ENCODE measurements at places on chromosomes 4 and X.

GRCh38 chrX:136711147-136711546, 63.2 kb downstream of the CD40LG start:
- peak; percentile 42 for DNase-seq

DNA sequence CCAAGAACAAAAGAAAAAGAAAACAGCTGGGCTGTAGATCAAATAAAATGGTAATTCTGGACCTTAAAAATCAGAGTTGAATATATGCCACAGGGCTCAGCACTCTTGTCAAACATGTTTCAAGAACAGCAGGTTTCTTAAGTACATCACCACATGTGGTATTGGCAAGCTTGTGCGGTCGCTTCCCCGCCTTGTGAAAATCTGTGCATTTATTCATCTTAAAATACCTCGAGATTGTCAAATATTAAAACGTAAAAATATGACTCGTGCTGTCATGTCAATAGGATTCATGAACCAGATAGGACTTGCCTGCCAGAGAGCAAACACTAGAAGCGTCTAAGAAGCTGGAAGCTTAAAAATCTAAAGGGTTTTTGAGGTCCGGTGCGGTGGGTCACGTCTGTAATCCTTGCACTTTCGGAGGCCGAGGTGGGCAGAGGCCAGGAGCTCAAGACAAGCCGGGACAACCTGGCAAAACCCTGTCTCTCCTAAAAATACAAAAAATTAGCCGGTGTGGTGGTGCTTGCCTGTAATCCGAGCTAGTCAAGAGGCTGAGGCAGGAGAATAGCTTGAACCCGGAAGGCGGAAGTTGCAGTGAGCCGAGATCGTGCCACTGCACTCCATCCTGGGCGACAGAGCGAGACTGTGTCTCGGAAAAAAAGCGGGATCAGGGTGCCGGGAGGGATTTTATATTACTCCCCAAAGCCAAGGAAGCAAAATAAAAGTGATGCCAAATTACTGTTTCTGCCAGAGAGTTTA, 40.2 kb upstream of the TMEM154 start:
- DNase-seq = no peak

DNA sequence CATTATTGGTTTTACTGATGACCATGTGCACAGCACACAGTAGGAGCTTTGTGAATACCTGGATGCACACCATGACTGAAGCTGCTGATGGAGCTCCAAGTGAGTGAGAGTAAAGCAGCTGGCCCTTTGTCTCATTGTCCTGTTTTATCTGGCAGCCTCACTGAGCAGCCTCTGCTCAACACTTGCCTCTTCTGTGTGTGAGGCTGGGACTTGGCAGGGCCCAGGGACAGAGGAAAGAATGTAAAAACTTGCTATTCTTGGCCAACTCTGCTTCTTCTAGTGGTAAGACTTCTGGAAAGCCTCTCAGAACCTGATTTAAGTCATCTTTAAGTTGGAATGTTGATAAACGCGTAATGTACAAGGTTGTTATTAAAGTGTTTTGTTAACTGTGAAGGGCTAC, 61.4 kb downstream of the BEX1 start:
- no peak for DNase-seq

GRCh38 chr4:67035986-67036385, 509.3 kb downstream of the CENPC start:
- DNase-seq = no peak

- DNase-seq = no peak
Observed at GRCh38 chr4:13559413-13559812, 15.1 kb upstream of the NKX3-2 start.

GRCh38 chr4:107151173-107151572, 115.1 kb upstream of the DKK2 start:
- DNase-seq = no peak

- peak; percentile 71 for DNase-seq
Observed at GRCh38 chr4:185911556-185912064, 99.6 kb upstream of the SORBS2 start.

DNA sequence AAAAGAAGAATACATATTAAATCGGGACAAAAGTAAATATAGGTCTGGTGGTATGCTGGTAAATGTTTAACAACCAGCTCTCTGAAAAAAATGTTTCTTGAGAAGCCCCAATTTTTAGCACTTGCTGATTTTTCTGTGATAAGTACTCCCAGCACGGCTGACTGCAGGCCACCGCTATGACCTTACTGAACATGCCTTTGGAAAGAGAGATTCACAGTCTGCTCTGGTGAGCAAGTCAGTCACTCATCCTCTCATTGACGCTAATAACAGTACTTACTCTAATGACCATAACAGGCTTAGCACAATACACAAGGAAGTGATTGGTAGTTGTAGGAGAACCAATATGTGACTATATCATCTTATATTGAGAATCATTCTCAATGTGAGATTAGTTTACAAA, 98.9 kb upstream of the BLTP1 start:
- DNase-seq = no peak

GRCh38 chr4:40956721-40957255, 207.0 kb downstream of the NSUN7 start:
- no peak for DNase-seq

DNA sequence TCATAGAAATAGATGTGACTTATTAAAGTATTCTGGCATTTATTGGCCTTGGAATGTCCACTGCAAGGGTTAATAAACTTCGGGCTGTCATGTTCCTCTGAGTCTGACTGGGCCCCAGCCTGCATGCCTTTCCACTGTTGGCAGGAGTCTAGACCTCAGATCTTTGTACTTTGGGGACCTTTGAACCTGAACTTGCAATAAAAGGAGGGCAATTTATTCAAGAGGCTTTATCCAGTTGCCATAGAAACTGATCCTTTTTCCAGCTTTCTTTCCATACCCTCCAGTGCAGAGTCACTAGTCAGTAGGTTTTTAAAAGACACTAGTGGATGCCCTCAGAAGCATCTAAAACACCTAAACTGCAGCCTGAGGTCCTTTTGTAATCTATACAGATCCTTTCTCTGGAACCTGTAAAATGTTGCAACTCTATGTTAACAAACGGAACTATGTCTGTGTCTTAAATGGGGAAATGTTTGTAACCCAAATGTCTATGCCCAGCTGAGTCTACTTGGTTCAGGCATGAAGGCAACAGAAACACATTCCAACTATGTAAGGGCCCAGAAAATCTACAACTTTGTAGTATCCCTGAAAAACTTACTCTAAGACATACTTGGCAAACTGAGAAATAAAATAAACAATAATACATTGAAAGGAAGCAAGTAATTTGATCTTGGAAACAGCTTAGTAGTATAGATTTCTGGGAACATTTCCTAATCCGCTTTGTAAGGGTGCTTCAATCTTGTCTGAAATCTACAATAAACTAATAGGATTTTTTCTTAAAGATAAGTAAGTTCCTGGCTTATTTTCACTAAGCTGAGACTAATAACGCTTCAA, 41.5 kb downstream of the SOWAHB start:
- no peak for DNase-seq

- no peak for DNase-seq
Observed at GRCh38 chrX:132480581-132481203, 8.1 kb downstream of the MBNL3 start.

- DNase-seq = no peak
Observed at GRCh38 chr4:108080747-108081146, 88.0 kb downstream of the LEF1 start.

- no peak for DNase-seq
Observed at GRCh38 chr4:165207016-165207430, 338 bp upstream of the KLHL2 start.

Data from SK-N-SH (cell line).